ENCODE measurements at places on chromosomes 5 and 9.
A peak's percentile ranks its signal among the peaks of the same experiment; 100 is the strongest.

GRCh38 chr5:36040651-36041536 lies 25.8 kb downstream of the UGT3A2 start:
- no peak for DNase-seq

- no peak for DNase-seq
Observed at GRCh38 chr5:168585119-168585856, 6.1 kb upstream of the PANK3 start.

GRCh38 chr9:16281707-16282106 lies 588.8 kb downstream of the BNC2 start:
- DNase-seq = no peak

GRCh38 chr9:79224672-79225433 lies 346.9 kb upstream of the TLE4 start:
- DNase-seq = peak; percentile 88

GRCh38 chr5:125713109-125713805 lies 710.0 kb upstream of the GRAMD2B start:
- no peak for DNase-seq

DNA sequence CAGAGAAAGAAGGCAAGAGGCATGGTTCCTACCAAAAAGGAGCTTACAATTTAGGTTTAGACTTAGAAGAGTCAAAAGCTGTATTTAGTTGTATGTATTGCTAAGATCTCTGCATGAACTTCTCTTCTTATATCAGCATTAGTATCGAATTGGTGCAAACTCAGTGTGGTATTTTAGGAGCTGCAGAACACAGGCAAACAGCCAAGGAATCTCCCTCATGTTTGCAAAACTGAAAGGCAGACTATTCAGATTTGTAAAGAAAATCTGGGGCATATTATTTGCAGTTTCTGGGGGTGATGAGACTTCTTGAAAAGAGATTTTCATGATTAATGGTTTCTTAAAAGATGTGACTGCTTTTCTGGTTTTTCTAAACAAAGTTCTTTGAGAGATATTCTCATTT lies 252.7 kb downstream of the CEMIP2 start:
- DNase-seq = no peak

- DNase-seq = no peak
Observed at GRCh38 chr5:65440456-65440855, 41.3 kb downstream of the ADAMTS6 start.

GRCh38 chr5:143426437-143426991 lies 23.0 kb upstream of the NR3C1 start:
- DNase-seq = no peak

DNA sequence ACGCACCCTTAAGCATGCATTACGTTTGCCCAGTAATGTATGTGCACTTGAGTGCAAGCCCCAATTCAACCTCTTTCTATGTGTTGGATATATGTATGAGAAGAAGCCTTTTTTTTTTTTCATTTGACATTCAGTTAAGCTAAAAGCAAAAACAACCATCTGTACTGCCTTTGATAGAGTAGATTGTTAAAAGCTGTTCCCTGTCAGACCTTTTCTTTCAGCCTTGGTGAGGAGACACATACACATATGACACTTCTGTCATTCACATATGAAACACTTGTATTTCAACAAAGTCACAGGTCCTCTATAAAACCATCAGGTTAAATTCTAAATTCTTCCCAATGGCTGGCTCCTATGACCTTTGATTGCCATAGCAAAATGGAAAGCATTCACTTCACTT lies 40.2 kb upstream of the STARD4 start:
- no peak for DNase-seq

GRCh38 chr9:117763314-117763713 lies 59.1 kb downstream of the TLR4 start:
- DNase-seq = peak; percentile 25

GRCh38 chr9:32524892-32525708 lies 896 bp downstream of the RIGI start:
- DNase-seq = peak; percentile 19

DNA sequence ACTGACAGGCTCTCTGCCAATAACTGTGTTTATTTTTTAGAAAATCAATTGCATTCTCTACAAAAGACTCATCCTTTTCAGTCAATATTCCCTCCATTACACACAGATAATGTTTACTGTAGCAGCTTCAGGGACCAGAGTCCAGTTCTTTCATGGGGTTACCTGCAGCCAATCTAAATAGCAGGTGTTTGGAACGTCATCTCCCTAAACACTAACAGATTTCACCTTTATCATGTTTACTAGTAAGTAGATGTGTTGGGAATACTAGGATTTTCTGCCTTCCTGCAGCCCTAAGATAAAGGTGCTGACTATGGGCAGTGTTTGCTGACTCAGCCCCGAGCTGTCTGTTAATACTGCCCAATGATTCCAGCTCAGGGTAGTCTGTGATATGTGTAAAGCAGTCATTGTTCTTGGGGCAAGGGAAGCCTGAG lies 447.0 kb downstream of the KIF4B start:
- DNase-seq = no peak
